Stimulated activated CD4-positive, alpha-beta T cell treated with anti-CD3 and anti-CD28 coated beads, Interleukin-4, amount 100 ng/mL, for 1 hour (primary cell): ENCODE measurements at places on chromosomes 3 and 15.
A peak's percentile ranks its signal among the peaks of the same experiment; 100 is the strongest.

- no peak for DNase-seq
Measured at GRCh38 chr15:84871428-84871985, 13.0 kb upstream of the SLC28A1 start.

DNA sequence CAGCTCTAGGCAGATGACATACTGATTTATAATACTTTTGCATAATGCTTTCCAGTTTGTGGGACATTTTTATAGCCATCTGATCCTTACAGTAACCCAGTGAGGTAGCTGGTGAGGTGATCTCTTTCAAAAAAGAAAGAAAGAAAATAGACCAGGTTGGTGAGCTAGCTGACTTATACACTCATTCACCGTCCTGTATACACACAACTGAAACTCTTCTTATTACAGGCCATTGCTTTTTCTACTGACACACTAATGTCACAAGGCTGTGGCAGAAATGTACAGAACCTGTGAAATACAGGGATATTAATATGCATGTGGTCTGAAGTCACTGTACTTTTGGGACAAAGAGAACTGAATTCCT is 150.2 kb upstream of the BHLHE40 start:
- no peak for DNase-seq

- DNase-seq = no peak
Measured at GRCh38 chr15:47602121-47602520, 115.2 kb upstream of the SEMA6D start.

DNA sequence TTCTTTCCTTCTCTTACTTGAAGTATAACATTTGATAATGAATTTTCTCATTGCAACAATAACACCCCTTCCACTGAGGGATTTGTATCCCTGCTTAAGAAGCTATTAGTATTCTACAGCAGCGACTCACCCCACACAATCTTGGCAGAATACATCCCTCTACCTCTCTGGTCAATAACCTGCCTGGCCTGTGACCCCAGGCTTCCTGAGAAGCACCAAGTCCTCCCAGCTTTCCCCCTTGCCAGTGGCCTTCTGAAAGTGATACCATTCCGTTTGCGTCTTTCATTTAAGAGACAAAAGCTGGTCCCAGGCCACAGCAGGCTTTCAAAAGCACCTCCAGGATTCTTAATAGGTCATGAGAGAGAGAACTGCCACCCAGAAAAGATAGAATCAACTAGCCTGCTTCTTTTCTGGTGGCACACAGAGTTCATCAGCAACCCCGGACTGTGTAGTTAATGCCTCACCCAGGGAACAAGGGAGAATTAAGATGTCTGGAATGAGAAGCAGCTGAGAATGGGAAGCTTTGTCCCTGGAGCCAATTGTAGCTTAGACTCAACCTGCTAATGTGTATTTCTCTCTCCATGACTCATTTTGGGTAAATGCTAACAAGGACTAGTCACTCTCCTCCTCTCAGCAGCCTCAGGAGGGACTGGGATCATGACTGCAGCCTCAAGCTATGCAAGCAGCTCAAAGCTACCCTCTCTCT is 101.0 kb upstream of the CPNE4 start:
- no peak for DNase-seq

- no peak for DNase-seq
Measured at GRCh38 chr3:179865861-179866505, 170.8 kb downstream of the PEX5L start.

- DNase-seq = peak; percentile 42
Measured at GRCh38 chr15:50876989-50877360, 31.5 kb upstream of the AP4E1 start.

DNA sequence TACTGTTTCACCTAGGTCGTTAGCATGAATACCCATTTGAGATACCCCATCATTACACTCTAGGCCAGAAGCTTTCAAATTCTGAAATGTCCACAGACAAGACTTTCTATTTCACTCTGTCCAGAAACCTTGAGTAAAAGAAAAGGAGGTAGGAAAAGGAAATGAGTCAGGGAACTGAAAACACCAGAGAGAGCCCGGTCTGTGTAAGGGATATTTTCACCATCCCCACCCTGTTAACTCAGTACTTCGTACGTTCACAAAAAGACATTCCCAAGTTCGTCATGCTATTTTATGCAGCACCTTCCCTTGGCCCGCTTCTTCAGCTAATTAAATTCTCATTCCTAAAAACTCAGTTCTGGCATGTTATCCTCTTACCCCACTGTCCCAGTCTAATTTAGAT is 89.4 kb upstream of the SOX2 start:
- DNase-seq = no peak

- DNase-seq = no peak
Measured at GRCh38 chr3:29731050-29731449, 450.2 kb downstream of the RBMS3 start.

DNA sequence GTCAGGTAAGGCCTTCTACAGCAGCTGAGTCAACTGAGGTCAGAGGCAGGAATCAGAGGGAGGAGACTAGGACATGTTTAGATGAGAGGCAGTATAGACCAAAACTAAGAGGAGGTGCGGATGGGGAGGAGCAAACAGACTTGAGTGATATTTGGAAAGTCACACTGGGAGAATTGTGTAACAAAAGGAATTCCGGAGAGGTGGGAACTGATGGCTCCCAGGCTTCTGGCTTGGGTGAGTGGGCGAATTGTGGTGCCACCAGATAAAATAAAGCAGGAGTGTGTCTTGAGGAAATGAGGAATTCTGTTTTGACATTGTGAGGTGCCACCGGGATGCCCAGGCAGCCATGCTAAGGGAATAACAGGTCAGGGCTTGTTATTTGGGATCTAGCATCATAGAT is 3.3 kb upstream of the TM6SF1 start:
- no peak for DNase-seq

DNA sequence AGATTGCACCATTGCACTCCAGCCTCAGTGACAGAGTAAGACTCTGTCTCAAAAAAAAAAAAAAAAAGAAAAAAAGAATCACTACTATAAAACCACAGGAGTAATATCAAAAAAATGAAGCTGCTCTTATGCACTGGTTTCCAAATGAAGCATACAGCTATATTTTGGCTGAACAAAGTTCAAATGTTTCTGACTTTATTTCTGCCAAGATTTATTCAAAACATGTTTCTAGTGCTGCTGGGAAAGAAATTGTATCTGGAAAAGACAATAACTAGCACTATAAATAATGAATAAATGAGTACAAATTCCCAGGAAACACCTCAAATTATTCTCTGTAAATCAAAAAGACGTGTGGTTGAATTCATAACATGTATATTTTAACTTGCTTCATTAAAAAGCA is 102.5 kb upstream of the MME start:
- DNase-seq = no peak

DNA sequence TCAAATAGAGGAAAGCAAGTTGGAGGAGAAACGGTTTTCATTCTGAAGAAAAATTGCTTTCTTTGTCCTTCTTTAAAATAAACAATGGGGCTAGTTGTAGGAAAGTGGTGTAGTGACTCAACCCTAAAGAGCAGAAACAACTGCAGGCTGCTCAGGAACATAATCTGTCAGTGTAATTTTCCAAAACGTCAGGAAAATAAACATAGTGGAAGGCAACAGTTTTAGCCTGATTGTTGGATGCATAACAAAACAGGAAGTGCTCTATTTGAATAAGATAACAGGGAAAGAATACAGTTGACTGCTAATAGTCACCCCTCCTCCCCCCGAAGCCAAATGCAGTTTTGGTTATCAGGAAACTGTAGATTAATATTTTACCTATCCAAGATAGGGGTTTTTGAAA is 167.6 kb downstream of the ECT2 start:
- DNase-seq = no peak

DNA sequence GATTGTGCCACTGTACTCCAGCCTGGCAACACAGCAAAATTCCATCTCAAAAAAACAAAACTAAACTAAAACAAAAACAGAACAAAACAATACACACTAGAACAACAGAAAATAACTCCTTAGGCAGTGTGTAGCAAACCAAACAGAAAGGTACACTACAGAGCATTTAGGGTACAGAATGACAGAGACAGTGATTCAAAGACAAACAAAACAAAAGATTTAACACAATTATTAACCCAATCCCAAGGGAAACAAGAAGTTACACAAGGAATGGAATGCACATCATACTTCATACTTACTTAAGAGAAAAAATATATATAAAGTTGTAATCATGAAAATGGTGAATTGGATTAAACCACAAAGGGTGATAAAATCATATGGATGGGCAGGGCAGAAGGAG is 12.9 kb downstream of the SLC25A20 start:
- DNase-seq = no peak

GRCh38 chr3:15500107-15500724 is 21.3 kb downstream of the COLQ start:
- no peak for DNase-seq

DNA sequence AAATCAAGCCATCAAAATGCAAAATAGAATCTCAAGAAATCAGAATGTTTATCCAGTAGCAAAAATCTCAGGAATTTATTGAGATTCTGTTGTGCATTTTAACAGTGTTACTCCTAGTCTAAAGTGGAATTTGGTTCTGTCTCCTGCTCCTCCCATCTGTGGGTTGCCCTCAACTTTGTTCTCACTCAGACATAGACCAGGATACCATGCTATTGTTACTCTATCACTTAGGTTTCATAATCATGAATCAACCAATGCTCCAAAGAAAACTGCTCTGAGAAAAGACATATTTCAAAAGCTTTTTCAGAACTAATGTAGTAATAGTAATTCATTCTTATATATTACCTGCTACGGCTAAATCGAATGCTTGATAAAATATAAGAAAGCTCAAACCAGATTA is 274.7 kb downstream of the RBMS3 start:
- no peak for DNase-seq

- DNase-seq = no peak
Measured at GRCh38 chr3:42732196-42732828, 29.7 kb upstream of the HHATL start.

- DNase-seq = no peak
Measured at GRCh38 chr15:37490707-37491106, 390.4 kb upstream of the MEIS2 start.

DNA sequence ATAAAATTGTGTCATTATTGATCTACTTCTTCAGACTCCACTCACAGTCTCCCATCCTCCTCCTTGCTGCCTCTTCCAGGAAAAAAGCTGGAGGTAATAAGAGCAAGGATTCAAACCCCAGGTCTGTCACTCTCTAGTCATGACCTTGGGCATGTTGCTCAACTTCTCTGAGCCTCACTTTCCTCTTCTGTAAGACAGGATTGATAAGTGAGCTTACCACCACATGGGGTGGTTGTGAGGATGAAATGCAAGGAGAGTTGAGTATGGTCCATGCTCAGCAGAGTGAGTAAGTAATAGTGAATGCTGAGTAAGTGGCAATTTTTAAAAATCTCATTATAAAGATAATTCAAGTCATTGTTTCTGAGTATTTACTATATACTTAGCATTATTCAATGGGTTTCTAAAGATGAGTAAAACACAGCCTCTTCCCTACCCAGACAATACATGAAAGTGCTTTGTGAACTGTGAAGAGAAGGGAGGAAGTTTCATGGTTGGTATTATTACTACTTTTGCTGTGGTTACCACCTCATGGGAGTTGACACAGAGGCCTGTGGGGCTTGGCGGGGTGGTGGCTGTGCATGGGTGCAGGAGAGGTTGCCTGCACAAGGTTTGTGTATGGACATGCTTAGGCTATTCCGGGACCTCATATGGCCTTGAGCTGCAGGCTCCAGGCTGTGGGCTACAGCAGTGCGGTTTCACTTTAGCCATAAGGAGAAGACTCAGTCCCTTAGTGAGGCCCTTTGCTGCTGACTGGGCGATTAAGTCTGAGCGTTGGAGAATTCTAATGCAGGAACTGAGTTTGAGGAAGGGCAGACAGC is 30.0 kb downstream of the SLC6A11 start:
- no peak for DNase-seq

DNA sequence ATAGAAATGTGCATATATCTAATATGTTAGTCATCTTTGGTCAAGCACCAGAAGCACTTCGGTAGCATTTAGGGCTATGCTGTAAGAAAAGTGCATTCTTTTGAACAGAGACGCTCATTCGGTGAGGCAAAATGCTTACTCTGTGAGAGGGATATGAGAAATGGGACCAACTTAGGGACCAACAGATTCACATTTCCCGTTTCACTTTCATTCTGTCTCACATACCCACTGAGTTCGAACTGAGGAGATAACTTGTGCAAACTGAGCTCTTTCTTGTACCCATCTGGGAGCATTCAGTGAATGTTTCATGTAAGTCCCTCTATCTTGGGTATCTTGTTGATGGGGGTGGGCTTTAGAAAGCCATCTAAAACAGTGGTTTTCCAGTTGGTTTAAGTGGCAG is 135.3 kb downstream of the FEZF2 start:
- DNase-seq = no peak

- DNase-seq = no peak
Measured at GRCh38 chr15:79981831-79982455, 10.9 kb upstream of the BCL2A1 start.

DNA sequence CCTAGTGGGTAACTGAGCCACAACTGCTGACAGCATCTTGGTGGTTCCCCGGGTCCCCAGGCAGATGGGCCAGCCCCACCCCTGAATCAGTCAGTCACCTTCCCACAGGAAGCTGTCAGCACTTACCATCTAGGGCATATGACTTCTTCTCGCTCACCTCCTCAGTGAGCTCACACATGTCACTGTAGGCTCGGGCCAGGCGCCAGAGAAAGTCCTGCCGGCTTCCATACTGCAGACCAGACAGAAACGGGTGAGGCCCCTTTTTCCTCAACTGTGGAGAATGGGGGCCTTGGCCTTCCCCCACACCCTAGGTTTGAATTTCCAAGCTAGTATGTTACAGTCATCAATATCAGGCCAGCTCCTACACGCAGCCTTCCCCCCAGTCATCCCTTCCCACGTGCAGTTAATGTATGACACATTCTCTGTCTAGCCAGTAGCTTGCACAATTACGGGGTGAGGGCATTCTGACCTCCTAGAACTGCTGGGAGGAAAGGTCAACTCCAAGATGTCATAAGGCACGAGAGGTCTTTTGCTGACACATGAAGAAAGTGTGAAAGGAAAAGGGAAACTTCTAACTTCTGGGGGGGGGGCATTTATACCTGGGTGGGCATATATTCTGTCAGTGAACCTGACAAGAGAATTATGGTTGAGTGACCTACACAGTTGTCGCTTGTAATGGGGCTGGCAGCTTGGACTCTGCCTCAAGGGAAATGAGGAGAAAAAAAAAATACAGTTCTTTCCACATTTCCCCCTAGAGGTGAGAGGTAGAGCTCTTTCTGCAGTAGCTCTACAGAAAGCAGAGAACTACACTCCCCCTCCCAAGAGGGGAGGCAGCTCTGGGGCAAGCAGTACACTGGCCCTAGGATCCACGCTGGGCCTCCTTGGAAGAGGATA is 10.9 kb downstream of the RMDN3 start:
- DNase-seq = peak; percentile 53

DNA sequence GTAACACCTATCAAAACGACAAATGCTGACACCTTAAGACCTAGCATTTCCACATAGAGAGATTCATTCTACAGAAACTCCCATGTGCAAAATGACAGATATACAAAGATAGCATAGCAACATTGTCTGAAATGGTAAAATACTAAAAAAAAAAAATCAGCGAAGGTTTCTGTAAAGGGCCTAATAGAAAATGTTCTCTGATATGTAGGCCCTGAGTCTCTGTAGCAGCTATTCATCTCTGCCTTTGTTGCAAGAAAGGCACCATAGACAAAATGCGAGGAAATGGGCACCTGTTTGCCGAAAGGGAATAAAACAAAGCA is 631 bp upstream of the MFGE8 start:
- DNase-seq = no peak
